ENCODE measurements at places on chromosomes 5 and 9. TPM values are rescaled to one million over a fixed set of nuclear protein-coding genes. Genes with fewer than 3 reads are reported as not detected.

DNA sequence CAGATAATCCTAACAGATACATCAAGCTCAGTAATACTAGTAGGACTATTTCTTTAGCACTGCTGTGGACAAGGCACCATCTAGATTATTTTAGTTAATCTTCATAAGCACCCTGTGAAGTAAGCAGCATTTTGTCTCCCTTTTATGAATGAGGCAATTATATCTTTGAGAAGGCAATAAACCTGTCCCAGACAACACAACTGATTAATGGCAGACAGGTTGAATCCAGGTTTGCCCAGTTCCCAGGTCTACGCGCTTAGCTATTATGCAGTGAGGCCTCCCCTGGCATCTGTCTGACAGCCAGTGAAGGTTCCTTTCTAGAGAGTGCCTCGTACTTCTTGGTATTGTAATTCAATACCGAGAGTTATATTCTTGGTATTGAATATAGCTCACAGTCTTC is 9.7 kb upstream of the LVRN start:
- no peaks in the 10 kb centered on the region for H3K4me1 ChIP-seq
- no peak overlapping the region for H3K4me3 ChIP-seq
- H3K36me3 ChIP-seq = no peaks in the 10 kb centered on the region
- no peaks in the 10 kb centered on the region for H3K27me3 ChIP-seq

DNA sequence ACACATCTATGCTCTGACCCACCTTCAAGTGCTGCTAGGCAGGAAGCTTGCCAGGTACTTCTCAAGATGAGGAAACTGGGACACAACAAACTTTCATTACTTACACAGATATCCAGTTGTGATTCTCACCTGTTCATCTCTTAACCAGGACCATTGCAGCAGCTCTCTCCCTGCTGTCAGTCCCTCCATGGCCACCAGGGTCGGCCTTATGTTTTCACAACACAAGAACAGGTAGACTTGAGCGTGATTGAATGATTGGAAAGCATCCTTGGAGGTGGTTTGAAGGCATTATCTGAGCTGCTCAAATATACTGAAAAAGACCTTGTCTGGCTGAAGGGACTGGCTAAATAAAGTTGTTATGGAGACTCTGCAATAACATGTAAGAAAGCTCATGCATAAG is 94.4 kb downstream of the MTREX start:
- H3K27ac ChIP-seq = no peak overlapping the region
- H3K36me3 ChIP-seq = no peaks in the 10 kb centered on the region
- no peaks in the 10 kb centered on the region for H3K4me1 ChIP-seq
- no peaks in the 10 kb centered on the region for H3K27me3 ChIP-seq
- no peak for DNase-seq

- no peaks in the 10 kb centered on the region for H3K27me3 ChIP-seq
- peaks cover 3% of the 10 kb centered on the region for H3K4me1 ChIP-seq
- H3K36me3 ChIP-seq = no peaks in the 10 kb centered on the region
- no peak overlapping the region for H3K4me3 ChIP-seq
- DNase-seq = no peak
These were observed 264.2 kb upstream of the DAPK1 start for GRCh38 chr9:87233431-87233830.

GRCh38 chr5:124043456-124043855 is 531.5 kb downstream of the CSNK1G3 start:
- H3K4me1 ChIP-seq = no peaks in the 10 kb centered on the region
- no peak overlapping the region for H3K27ac ChIP-seq
- DNase-seq = no peak
- no peaks in the 10 kb centered on the region for H3K36me3 ChIP-seq
- H3K27me3 ChIP-seq = no peaks in the 10 kb centered on the region

- no peak overlapping the region for H3K4me3 ChIP-seq
- DNase-seq = no peak
- H3K4me1 ChIP-seq = peaks cover 1% of the 10 kb centered on the region
- no peaks in the 10 kb centered on the region for H3K27me3 ChIP-seq
These were observed 1043.0 kb upstream of the DMAC1 start for GRCh38 chr9:8842402-8843193.

DNA sequence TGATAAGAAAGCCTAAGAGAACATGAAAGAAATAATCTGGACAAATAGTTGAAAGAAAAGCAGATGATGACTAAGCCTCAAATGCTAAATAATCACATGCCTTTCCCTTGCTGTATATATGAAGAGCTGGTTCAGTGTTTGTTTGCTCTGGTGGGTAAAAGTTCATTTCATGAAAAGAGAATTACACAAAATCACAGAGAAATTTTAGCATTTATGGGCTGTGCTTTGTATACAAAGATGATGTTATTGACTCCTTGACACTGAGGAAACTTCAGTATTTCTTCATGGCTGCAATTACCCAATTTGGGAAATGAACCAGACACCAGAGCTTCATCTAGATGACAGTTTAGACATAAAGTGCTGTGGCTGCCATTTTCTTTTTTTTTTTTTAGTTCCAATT is 527.2 kb downstream of the NR2F1-AS1 start:
- no peak overlapping the region for H3K27ac ChIP-seq
- no peaks in the 10 kb centered on the region for H3K27me3 ChIP-seq
- no peak for DNase-seq

GRCh38 chr9:133775291-133775690 is 37.1 kb upstream of the SARDH start:
- H3K4me1 ChIP-seq = no peaks in the 10 kb centered on the region
- DNase-seq = no peak
- no peaks in the 10 kb centered on the region for H3K36me3 ChIP-seq
- no peak overlapping the region for H3K27ac ChIP-seq
- no peak overlapping the region for H3K4me3 ChIP-seq
- H3K27me3 ChIP-seq = no peaks in the 10 kb centered on the region

The CDH18 gene
- polyA plus RNA-seq = not detected

The RABEPK gene
- 30.4 TPM for polyA plus RNA-seq

The PHYHD1 gene
- 16.7 TPM for polyA plus RNA-seq

The ENTREP1 gene
- 3.4 TPM for polyA plus RNA-seq

GRCh38 chr9:29211580-29212396 is 1638.5 kb upstream of the C9orf72 start:
- H3K4me1 ChIP-seq = peaks cover 4% of the 10 kb centered on the region
- H3K27me3 ChIP-seq = no peaks in the 10 kb centered on the region
- no peak overlapping the region for H3K27ac ChIP-seq
- no peaks in the 10 kb centered on the region for H3K36me3 ChIP-seq
- peak overlapping the region; percentile 14 for H3K4me3 ChIP-seq

The FOXD4L3 gene
- not detected for polyA plus RNA-seq

The CBY3 gene
- not detected for polyA plus RNA-seq

DNA sequence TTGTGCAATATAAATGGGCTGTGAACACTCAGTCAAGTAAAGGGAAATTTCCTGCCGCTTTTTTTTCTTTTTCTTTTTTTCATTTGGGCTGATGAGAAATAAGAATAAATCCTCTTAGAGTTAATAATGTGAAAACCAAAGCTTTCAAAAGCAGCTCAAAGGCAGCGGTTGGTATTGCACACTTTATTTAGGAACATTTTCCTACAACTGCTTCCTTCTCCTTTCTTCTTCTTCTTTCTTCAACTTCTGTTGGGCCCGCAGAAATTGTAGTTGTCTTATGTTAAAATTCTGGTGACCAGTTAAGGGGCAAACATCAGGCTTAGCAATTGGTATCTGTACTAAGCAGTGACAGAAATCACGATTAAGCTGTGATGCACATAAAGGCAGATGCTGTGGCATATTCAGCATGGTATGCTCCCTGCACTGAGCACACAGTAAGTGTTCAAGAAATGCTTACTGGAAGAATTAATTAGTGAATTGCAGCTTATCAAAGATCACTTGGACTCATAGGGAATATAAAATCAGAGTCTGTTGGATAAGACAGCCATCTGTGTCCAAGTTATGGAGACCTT is 85.4 kb downstream of the ANKRD55 start:
- H3K4me1 ChIP-seq = no peaks in the 10 kb centered on the region
- no peaks in the 10 kb centered on the region for H3K36me3 ChIP-seq
- no peaks in the 10 kb centered on the region for H3K27me3 ChIP-seq
- H3K4me3 ChIP-seq = no peak overlapping the region
- no peak for DNase-seq

GRCh38 chr9:137465000-137465719 is 6.0 kb upstream of the NSMF start:
- H3K27me3 ChIP-seq = no peaks in the 10 kb centered on the region
- peak; percentile 42 for DNase-seq
- H3K36me3 ChIP-seq = no peaks in the 10 kb centered on the region
- H3K27ac ChIP-seq = no peak overlapping the region
- no peaks in the 10 kb centered on the region for H3K4me1 ChIP-seq
- H3K4me3 ChIP-seq = no peak overlapping the region

GRCh38 chr5:8765886-8766285 is 780.0 kb downstream of the SEMA5A start:
- no peaks in the 10 kb centered on the region for H3K27me3 ChIP-seq
- no peaks in the 10 kb centered on the region for H3K36me3 ChIP-seq
- H3K4me3 ChIP-seq = no peak overlapping the region
- H3K4me1 ChIP-seq = no peaks in the 10 kb centered on the region

GRCh38 chr9:85216601-85217000 is 525.2 kb downstream of the AGTPBP1 start:
- H3K4me1 ChIP-seq = peaks cover 3% of the 10 kb centered on the region
- no peaks in the 10 kb centered on the region for H3K36me3 ChIP-seq
- H3K4me3 ChIP-seq = no peak overlapping the region
- no peak for DNase-seq
- H3K27me3 ChIP-seq = no peaks in the 10 kb centered on the region

The CDH10 gene
- polyA plus RNA-seq = not detected

DNA sequence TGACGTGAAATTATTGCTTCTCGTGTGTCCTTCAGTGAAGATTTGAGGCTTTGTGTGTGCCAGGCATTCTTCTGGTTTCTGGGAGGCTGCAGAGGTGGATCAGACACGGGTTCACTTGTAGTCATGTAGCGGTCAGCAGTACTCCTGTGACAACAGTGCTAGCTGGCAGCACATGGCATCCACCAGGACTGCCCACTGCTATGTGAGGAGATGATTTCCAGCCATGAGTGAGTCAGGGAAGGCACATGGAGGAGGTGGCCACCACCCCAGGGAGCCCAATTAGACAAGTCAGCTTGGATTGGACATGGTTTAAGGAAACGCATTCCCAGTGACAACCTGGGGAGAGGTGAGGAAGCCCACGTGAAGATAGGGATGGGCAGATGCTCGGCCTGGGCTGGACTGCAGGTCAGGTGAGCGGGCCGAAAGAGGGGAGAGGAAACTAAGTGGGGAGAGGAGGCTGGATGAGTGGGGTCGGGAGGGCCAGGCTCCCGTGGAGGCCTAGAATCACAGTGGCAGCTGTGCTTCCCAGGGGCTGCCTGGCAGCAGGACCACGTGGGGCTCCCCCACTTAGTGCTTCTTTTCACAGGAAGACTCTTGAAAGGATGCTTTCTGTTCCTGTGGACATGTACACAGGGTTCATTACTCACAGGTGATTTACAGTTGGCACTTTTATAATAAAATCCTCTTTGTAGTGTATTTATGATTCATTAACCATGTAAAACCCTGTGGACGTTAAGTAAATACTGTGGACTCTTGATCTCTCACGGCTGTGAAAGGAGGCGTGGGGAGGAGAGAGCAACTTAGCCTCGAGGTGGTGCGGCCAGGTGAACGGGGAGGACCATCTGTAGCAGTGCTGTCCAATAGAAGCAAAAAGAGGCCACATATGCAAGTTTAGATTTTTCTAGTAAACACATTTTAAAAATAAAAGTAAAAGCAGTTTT is 80.0 kb upstream of the OTULINL start:
- H3K36me3 ChIP-seq = no peaks in the 10 kb centered on the region
- no peak overlapping the region for H3K4me3 ChIP-seq
- no peak overlapping the region for H3K27ac ChIP-seq
- H3K27me3 ChIP-seq = no peaks in the 10 kb centered on the region

The PCDHB15 gene
- polyA plus RNA-seq = 4.4 TPM

- no peaks in the 10 kb centered on the region for H3K4me1 ChIP-seq
- no peaks in the 10 kb centered on the region for H3K36me3 ChIP-seq
- no peaks in the 10 kb centered on the region for H3K27me3 ChIP-seq
These were observed 368.1 kb upstream of the GRIA1 start for GRCh38 chr5:153122403-153122802.

The FAXDC2 gene
- polyA plus RNA-seq = 14.0 TPM

The EQTN gene
- polyA plus RNA-seq = not detected

DNA sequence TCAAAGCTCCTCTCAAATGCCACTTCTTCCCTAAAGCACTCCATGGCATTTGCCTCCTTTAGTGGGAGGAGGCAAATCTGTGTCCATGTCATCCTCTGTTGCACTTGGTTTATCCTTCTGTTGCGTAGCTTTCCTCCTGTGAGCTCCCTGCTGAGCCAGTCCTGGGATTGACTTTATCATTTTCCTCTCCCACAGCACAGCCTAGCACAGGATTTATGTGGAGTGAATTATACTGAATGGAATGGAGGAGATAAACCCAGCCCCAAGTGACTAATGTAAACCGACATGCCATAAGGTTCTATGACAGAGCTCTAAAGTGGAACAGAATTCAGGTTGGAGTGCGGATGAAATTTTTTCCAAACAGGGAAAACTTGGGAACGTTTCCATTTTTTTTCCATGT is 26.4 kb upstream of the TOMM5 start:
- no peaks in the 10 kb centered on the region for H3K4me1 ChIP-seq
- H3K4me3 ChIP-seq = no peak overlapping the region
- DNase-seq = no peak
- H3K36me3 ChIP-seq = no peaks in the 10 kb centered on the region

GRCh38 chr5:53389093-53389492 is 91.3 kb upstream of the FST start:
- H3K27ac ChIP-seq = no peak overlapping the region
- DNase-seq = no peak
- no peaks in the 10 kb centered on the region for H3K27me3 ChIP-seq
- H3K4me3 ChIP-seq = no peak overlapping the region

DNA sequence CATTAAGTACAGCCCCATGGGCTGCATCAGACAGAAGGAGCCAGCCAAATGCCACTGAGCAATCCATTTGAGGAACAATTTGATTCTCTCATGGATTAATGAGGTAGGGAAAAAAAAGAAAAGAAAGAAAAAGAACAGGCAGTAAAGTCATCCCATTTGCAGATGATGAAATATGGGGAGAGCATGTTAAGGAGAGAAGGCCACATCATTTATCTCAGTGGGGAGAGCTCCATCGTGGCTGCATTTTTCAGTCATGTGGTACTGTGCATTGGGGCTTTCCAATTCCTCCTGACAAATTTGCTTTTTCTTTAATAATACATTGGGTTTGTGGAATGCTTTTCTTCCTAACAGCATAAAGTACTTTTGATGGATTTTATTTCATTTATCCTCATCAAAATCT is 375.2 kb upstream of the TLE4 start:
- DNase-seq = no peak
- no peaks in the 10 kb centered on the region for H3K36me3 ChIP-seq
- H3K4me1 ChIP-seq = no peaks in the 10 kb centered on the region
- H3K27ac ChIP-seq = no peak overlapping the region
- H3K27me3 ChIP-seq = no peaks in the 10 kb centered on the region

The ASPN gene
- 82.1 TPM for polyA plus RNA-seq

DNA sequence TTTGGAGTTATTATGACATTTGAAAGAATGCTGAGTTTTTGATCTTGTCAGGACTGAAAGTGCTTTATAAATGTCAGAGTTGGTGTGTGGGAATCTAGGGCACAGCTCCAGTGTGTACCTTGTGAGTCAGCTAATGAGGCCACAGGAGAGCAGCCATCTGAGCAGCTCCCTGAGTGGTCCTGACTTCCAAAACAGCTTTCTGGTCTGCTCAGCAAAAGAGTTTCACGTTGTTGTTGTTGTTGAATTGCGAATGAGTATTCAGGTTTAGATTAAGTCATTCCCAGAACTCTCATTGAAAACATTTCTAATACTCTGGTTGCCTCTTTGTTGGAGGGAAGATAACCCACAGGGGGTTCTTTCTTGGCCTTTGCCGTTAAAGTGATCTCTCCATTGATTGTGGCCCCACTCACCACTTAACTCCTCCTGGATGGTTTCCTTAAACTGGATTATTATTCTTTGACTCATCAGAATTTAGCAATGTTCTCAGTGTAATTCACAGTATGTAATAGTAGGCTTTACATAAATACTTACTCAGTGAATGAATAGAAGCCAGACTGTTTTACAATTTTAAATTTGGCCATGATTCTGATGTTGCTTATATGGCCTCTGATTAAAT is 125.1 kb upstream of the SGCD start:
- H3K4me1 ChIP-seq = no peaks in the 10 kb centered on the region
- no peak for DNase-seq
- no peak overlapping the region for H3K27ac ChIP-seq
- no peak overlapping the region for H3K4me3 ChIP-seq

Data from aorta (tissue), 5 donors.